ENCODE measurements at places on chromosomes 11 and 22. TPM values are rescaled to one million over a fixed set of nuclear protein-coding genes. Genes with fewer than 3 reads are reported as not detected.

DNA sequence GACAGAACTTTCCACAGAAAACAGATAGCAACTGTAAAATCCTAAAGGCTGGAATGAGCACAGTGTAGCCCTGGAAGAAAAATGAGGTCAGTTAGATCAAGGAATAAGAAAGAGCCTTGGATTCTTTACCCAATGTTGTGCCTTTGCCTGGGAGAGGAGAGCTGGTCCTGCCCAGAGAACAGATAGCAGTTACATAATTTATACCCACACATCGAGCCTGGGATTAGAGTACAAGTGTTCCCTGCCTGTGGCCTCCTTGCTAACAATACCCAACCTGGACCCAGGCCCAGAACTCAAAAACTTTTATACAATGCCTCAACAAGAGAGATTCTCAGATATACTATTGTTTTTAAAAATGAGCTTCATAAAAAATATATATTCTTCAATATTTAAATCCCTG is 1998.4 kb downstream of the LRRC4C start:
- no peak for DNase-seq

DNA sequence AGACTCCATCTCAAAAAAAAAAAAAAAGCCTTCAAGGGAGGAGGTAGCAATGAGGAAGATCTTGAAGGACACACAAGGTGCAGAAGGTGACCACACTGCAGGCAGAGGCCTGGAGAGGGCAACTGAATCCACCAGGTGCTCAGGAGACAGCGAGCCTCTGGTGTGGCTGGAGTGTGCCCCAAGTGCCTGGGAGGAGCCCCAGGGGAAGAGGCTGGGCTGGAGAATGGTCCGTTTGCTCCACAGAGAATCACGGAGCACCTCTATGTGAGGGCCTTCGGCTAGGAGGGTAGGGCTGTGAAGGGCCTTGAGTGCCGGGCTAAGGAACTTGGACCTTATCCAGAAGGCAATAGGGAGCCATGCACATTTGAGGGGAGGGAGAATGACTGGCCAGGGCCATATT is 50.3 kb downstream of the ARRB1 start:
- no peak for DNase-seq

GRCh38 chr22:19709063-19709769 is 5.1 kb upstream of the SEPTIN5 start:
- no peak for DNase-seq

GRCh38 chr11:86769219-86769618 is 31.1 kb upstream of the PRSS23 start:
- no peak for DNase-seq

The GVQW3 gene
- 0.68 TPM for total RNA-seq

The TRIM29 gene
- total RNA-seq: 2.7 TPM

The NXPE4 gene
- not detected for total RNA-seq

The PKDREJ gene
- total RNA-seq: not detected

Measured in thoracic aorta (tissue), 2 donors.